ENCODE measurements at places on chromosomes 1 and 21. TPM values are rescaled to one million over a fixed set of nuclear protein-coding genes. Genes with fewer than 3 reads are reported as not detected.

- H3K27ac ChIP-seq, result no peak overlapping the region
- no peak for DNase-seq
- no peaks in the 10 kb centered on the region for H3K36me3 ChIP-seq
- no peaks in the 10 kb centered on the region for H3K27me3 ChIP-seq
- H3K4me3 ChIP-seq, result no peak overlapping the region
Observed at GRCh38 chr1:8078176-8078671, 52.1 kb upstream of the ERRFI1 start.

FCRLA gene
- not detected for total RNA-seq

- no peak overlapping the region for H3K4me3 ChIP-seq
- peaks cover 8% of the 10 kb centered on the region for H3K4me1 ChIP-seq
- H3K27me3 ChIP-seq, result no peaks in the 10 kb centered on the region
- no peak overlapping the region for H3K27ac ChIP-seq
Observed at GRCh38 chr1:31689379-31689778, 14.4 kb downstream of the COL16A1 start.

DNA sequence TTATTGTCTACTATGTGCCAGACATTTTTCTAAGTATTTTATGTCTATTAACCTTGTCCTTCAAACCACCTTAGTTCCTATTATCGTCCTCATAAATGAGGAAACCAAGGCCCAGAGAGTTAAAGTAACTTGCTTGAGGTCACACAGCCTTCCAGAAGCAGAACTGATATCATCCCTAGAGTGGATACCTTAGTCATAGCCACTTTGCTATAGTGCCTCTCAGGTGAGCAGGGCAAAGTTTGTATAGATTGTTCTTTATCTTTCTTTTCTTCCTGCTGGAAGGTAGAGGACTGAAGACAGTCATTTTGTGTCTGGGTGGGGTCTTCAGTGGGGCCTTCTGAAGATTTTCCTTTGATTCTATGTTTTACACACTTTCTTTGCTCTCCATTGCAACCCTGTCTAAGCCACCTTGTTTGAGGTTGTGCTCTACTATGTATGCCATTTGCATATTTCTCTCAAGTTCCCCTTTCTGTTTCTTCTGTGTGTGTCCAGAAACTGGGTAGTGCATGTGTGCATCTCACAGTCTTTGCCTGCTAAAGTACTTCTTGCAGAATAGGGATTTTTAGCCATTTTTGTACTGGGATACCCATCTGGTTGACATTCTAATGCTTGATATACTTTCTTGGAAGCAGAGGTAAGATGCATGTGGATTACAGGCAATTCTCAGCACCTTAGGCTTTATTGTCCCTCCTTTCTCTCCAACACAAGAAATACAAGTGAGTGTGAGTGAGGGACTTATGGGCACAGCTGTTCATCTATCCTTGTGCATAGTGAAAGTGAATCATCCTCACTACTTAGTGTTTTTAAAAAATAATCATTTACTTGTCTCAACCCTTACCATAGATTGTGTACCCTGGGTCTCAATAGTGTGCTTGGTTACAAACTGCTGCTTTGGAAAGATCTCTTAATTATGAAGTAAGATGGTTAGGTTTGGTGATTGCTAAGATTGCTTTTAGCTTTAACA, 207.6 kb upstream of the HMCN1 start:
- no peak overlapping the region for H3K27ac ChIP-seq
- no peak for DNase-seq
- H3K36me3 ChIP-seq, result peaks cover 5% of the 10 kb centered on the region
- H3K4me1 ChIP-seq, result no peaks in the 10 kb centered on the region
- no peaks in the 10 kb centered on the region for H3K27me3 ChIP-seq

GRCh38 chr1:177941976-177942375, 27.9 kb downstream of the SEC16B start:
- H3K4me3 ChIP-seq, result no peak overlapping the region
- peaks cover 46% of the 10 kb centered on the region for H3K4me1 ChIP-seq
- H3K27ac ChIP-seq, result no peak overlapping the region
- H3K27me3 ChIP-seq, result no peaks in the 10 kb centered on the region

NCF2 gene
- not detected for total RNA-seq

GRCh38 chr1:228338521-228339051, 68.0 kb downstream of the TRIM11 start:
- no peak for DNase-seq
- H3K36me3 ChIP-seq, result peaks cover under 1% of the 10 kb centered on the region
- no peaks in the 10 kb centered on the region for H3K4me1 ChIP-seq
- no peak overlapping the region for H3K4me3 ChIP-seq
- H3K27ac ChIP-seq, result no peak overlapping the region
- no peaks in the 10 kb centered on the region for H3K27me3 ChIP-seq

TP73 gene
- 1.5 TPM for total RNA-seq

DNA sequence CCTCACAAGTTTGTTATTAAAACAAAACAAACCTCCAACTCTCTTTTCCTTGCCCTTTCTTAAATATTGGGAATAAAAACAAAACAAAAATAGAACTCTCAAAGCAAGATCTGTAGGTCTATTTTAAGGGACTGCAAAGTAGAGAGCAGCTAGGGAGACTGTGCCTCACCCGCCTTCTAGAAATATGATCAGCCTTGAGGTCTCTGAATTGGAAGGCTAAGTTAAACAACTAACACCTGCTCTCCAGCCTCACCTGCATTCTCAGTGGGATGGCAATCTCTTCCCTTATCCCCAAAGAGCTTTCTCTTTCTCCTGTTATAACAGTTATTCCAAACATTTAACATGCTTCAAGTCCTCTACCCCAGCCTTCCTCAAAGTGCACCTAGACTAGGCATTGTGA, 75.5 kb upstream of the TNR start:
- H3K27ac ChIP-seq, result no peak overlapping the region
- no peak overlapping the region for H3K4me3 ChIP-seq
- no peak for DNase-seq
- H3K27me3 ChIP-seq, result peaks cover 2% of the 10 kb centered on the region
- no peaks in the 10 kb centered on the region for H3K4me1 ChIP-seq
- H3K36me3 ChIP-seq, result no peaks in the 10 kb centered on the region

- H3K27me3 ChIP-seq, result peaks cover 2% of the 10 kb centered on the region
- DNase-seq, result no peak
- no peaks in the 10 kb centered on the region for H3K36me3 ChIP-seq
- no peak overlapping the region for H3K27ac ChIP-seq
- H3K4me1 ChIP-seq, result peaks cover 5% of the 10 kb centered on the region
Observed at GRCh38 chr1:55234016-55234415, 18.9 kb upstream of the USP24 start.

Measured in neural crest cell (in vitro differentiated cells).